ENCODE measurements at places on chromosomes 16 and 17. TPM values are rescaled to one million over a fixed set of nuclear protein-coding genes. Genes with fewer than 3 reads are reported as not detected.

- DNase-seq = no peak
Measured at GRCh38 chr16:29984137-29984763, 10.6 kb downstream of the TAOK2 start.

GRCh38 chr17:33858121-33858520 is 397.0 kb upstream of the CCL2 start:
- DNase-seq = no peak

DNA sequence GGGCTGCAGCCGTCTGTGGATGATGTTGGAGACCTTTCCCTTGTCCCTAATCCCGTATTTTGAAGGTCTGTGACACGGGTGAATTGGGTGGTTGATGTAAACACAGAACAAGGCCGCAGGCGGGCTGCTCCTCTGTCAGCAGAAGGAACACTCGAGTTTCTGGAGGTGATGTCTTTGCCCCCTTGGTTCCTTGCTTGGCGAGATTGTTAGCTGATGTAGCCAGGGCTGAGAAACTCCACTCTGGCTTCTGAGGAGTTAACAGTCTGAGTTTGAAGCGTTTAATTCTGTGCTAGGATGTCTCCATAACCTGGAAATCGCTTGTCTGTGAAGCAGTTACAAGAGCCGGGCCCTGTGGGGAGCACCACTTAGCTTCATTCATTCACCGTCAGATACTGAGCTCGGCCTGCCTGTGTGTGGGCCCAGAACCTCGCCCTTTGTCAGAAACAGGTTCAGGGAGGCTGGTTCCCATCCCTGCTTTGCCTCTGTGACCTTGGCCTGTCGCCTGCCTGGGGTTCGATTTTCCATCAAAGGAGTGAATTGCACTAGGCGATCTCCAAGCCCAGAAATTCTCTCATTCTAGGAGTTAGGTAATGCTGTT is 1.3 kb downstream of the MAPK8IP3 start:
- no peak for DNase-seq

PDPR gene
- 47.4 TPM for total RNA-seq

SLC16A11 gene
- 0.88 TPM for total RNA-seq

- no peak for DNase-seq
Measured at GRCh38 chr17:69339937-69340336, 13.0 kb upstream of the ABCA5 start.

TP53TG3 gene
- total RNA-seq = not detected

DNA sequence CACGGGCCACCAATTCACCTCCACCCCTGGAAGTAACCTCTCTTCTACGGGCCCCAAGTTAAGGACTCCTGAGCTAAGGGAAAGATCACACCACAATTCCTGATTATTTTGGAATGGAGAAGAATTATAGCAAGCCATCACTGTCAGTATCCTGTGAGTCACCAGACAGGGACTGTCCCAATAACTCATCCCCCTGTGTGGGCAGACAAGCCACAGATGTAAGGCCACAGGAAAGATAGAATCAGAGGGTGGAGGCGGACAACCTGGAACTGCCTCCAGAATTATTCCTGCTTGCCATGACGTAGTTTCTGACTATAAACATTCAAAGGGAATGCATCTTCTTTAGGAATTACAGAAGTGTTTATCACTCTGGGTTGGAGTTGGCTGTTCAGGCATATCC is 5.8 kb upstream of the MYO1D start:
- DNase-seq = no peak

DNA sequence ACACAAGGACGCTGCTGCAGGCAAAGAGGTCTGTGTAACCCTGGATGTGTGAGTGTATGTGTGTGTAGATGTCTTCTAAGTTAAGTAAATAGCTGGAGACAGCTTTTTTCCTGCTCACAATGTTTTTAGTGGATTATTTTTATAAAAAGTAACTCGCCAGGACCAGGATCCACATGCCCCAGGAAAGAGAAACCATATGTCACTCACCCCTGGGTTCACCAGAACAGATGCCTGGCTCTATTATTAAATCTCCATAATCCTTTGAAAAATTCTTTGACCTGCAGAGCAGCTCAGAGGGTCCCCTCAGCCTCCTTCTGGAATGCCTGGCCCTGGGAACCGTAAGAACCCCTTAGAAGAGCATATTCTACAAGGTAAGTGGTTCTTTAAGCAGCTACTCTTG is 18.0 kb downstream of the ABCC12 start:
- DNase-seq = no peak

DNA sequence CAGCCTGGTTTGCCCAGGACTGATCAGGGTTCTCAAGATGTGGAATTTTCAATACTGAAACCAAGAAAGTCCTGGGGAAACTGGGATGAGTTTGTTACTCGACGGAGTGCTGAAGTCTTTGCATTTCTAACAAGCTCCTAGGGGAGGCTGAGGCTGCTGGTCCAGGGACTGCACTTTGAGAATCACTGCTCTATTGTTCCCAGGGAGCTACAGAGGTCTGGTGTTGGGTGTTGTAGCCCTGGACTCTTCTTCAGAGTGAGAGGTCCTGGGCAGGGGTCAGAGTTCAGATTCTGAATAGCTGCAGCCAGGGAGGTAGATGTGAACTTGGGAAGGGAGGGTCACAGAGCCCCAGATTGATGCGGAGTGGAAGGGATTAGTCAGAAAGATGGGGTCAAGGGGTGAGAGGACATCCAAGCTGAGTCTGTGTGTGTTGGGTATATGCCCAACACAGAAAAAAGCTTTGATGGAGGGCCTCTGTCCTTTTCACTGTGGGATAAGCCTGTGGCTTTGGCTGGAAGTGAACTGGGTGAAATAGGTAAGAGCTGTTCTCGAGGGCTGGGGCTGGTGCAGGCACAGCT is 14.1 kb downstream of the TMEM238L start:
- DNase-seq = no peak

CPNE7 gene
- 0.14 TPM for total RNA-seq

- DNase-seq = no peak
Measured at GRCh38 chr16:4160658-4161430, 44.6 kb upstream of the ADCY9 start.

TPSG1 gene
- not detected for total RNA-seq

CIAO3 gene
- total RNA-seq = 14.1 TPM

KRTAP2-1 gene
- total RNA-seq = not detected

- DNase-seq = no peak
Measured at GRCh38 chr16:73549984-73550631, 502.2 kb upstream of the ZFHX3 start.

ANKRD13B gene
- total RNA-seq = 14.7 TPM

GRCh38 chr16:62294213-62294972 is 258.2 kb upstream of the CDH8 start:
- no peak for DNase-seq

DNA sequence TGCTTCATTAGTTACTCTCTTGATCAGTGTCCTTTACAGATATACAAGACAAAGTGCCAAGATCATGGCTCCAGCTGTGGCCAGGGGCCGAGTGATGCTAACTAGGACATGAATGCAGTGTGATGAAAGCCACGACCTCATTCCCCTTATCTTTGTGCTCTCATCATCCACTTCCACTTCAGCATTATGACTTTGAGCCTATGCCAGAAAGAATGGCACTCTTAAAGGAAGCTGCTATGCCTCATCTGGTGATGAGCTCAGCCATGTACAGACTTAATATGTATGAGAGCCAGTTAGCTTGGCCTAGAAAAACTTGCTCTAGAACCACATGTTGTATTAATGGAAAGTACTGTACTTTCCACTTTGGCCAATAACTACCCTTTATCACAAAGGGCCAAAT is 179.1 kb downstream of the TOX3 start:
- no peak for DNase-seq

GRCh38 chr17:28773736-28774135 is 29.9 kb downstream of the TRAF4 start:
- no peak for DNase-seq

- DNase-seq = no peak
Measured at GRCh38 chr17:45127207-45127547, 5.1 kb downstream of the PLCD3 start.

DNA sequence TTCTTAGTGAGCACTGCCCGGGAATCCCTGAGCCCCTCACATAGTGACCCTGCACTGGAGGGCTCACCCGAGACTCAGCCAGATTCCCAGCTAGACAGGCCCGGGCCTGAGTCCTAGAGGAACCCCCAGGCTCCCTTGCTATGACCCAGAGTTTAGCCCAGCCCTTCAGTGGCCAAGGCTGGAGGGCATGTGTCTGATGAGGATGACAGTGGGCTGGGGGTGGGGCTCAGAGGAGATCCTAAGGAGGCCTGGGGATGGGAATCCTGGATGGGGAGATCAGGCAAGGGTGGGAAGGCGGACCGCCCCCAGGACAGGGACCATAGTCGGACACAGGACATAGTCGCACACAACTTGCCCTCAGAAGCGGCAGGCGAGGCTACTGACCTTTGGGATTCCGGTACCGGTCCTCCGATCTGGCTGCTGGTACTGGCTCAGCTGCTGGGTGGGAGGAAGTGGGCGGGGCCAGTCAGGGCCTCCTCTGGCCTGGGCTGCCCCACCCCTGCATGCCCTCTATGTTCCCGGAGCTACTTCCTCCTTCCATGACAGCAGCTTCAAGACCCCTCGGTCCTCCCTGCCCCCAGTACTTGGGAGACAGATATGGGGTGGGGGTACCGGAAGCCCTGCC is 1.1 kb downstream of the CD79B start:
- DNase-seq = peak; percentile 31

CIBAR2 gene
- total RNA-seq = not detected

LGALS9C gene
- total RNA-seq = not detected

- DNase-seq = no peak
Measured at GRCh38 chr16:58421529-58421928, 29.3 kb downstream of the GINS3 start.

GRCh38 chr16:2500918-2501750 is 12.6 kb upstream of the ATP6V0C start:
- peak; percentile 85 for DNase-seq

GRCh38 chr17:57747221-57748017 is 2.3 kb upstream of the CCDC182 start:
- no peak for DNase-seq

GRCh38 chr16:3835089-3835602 is 45.4 kb downstream of the CREBBP start:
- DNase-seq = no peak

Data from uterus (tissue), 4 donors.